ENCODE measurements at places on chromosomes 12 and 14.
A peak's percentile ranks its signal among the peaks of the same experiment; 100 is the strongest.

- DNase-seq, result no peak
Observed at GRCh38 chr12:68785358-68785757, 22.6 kb upstream of the MDM2 start.

GRCh38 chr12:65962036-65962430 lies 137.8 kb downstream of the HMGA2 start:
- no peak for DNase-seq

DNA sequence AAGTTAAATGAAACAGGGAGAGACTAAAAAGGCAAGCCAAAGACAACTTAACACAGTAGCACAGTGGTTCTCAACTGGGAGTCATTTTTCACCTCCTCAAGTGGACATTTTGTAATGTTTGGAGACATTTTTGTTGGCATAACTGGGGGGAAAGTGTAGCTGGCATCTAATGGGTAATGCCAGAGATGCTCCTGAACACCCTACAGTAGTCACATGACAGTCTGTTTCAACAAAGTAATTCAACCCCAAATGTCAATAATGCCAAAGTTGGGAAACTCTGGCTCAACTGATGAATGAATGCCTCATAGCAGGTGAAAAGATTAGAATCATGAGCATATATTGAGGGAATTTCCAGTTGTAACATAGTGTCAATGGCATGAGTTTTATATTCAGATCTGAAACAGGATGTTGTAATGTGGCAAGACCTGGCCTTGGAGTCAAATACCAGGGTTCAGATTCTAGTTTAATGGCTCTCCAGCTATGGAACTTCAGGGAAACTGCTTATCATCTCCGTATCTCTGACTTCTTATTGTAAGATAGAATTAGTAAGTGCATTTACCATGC lies 2.4 kb upstream of the OR4K5 start:
- no peak for DNase-seq

DNA sequence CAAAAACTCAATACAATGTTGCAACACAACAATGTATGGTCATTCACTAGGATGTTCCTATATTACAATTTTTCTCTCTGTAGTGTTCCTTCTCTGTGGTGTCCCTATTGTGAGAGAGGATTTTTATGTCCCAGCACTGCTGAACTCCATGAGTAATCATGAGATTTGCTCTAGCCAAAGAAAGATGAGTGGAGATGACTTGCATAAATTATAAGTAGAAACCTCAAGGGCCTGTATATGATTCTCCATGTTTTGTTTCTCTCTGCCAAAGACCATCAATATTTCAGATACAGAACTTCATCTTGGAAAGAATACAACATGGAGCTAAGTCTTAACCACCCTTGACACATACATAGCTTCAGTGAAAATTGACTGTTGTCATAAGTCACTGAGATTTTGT lies 579.1 kb downstream of the TMTC2 start:
- no peak for DNase-seq

DNA sequence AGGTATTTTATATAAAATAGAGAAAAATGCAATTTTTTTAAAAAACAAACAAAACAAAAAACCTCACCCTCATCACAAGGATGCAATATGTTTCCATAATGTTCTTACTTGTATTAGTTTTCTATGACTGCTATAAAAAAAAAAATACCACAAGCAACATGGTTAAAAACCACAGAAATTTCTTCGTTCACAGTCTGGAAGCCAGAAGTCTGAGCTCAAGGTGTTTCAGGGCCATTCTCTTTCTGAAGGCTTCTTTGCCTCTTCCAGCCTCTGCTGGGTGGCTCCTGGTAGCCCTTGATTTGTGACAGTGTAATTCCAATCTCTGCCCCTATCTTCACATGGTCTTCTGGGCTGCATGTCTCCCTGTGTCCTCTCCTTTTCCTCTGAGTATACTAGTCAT lies 21.5 kb upstream of the SSTR1 start:
- no peak for DNase-seq

GRCh38 chr14:60722357-60723115 lies 1.6 kb downstream of the SIX4 start:
- DNase-seq, result peak; percentile 63

GRCh38 chr14:98959958-98960616 lies 311.9 kb downstream of the BCL11B start:
- DNase-seq, result peak; percentile 25

- no peak for DNase-seq
Observed at GRCh38 chr12:124979568-124979967, 9.4 kb downstream of the DHX37 start.

DNA sequence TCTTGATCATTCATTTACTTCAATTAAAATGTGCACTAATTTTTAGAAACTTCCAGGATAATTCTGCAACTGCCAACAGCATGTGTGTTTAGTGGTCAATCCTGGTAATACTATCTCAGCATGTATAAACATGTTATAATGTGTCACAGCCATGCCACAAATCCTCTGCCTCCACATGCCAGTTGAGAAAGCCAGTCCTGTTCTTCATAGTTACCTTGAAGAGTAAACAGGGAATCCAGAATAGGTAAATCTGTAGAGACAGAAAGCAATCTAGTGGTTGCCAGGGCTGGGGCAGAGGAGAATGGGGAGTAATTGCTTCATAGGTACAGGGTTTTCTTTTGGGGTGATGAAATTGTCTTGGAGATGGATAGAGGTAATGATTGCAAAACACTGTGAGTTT lies 85.9 kb downstream of the ARMH4 start:
- no peak for DNase-seq

GRCh38 chr12:57479043-57479375 lies 657 bp downstream of the ARHGAP9 start:
- no peak for DNase-seq

- DNase-seq, result no peak
Observed at GRCh38 chr12:89523843-89524540, 604 bp downstream of the GALNT4 start.

- no peak for DNase-seq
Observed at GRCh38 chr14:21350539-21350938, 33.3 kb downstream of the SUPT16H start.

DNA sequence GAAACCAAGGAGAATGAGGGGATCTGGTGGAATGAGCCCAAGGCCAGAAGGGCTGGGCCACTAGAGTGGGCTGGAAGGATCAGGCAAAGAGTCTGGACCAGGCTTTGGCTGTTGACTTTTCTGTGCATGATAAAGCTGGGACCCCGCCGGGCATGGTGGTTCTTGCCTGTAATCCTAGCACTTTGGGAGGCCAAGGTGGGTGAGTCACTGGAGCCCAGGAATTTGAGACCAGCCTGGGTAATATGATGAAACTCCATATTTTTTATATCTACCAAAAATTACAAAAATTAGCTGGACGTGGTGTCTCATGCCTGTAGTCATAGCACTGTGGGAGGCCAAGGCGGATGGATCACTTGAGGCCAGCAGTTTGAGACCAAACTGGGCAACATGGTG lies 393 bp upstream of the KLHL33 start:
- DNase-seq, result no peak

DNA sequence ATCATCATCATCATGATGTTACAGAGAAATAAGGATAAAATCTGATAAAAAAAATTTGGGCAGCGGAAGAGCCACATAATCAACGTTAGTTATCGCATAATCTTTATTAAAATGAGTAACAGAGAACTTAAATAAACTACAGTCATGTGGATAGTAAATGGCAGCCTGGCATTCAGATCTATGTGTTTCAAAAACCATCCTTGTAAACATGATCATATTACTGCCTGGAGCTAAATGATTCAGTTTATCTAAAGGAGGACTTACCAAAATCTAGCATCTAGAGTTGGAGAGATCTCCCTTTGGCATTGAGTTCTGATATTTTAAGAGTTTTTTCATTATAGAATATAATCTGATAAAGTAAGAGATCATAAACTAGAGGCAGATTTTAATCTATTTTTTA lies 200.1 kb upstream of the MGAT4C start:
- DNase-seq, result no peak

DNA sequence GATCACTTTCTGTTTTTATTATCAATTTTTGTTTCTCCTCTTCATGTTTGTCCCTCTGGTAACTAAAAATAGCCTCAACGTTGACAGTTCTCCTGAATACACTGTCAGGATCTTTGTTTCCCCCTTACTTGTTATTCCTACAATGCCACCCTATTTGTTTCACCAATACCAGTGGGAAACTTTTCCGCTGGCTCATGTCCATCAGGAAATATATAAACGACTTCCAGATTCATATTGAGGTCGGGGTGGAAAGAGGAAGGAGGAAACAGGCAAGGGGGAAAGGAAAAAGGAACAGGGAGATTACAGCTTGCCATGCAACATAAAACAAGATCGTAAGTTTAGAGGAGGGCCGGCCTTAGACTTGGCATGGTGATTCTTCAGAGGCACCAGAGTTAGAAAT lies 61.7 kb downstream of the BTBD7 start:
- DNase-seq, result no peak

DNA sequence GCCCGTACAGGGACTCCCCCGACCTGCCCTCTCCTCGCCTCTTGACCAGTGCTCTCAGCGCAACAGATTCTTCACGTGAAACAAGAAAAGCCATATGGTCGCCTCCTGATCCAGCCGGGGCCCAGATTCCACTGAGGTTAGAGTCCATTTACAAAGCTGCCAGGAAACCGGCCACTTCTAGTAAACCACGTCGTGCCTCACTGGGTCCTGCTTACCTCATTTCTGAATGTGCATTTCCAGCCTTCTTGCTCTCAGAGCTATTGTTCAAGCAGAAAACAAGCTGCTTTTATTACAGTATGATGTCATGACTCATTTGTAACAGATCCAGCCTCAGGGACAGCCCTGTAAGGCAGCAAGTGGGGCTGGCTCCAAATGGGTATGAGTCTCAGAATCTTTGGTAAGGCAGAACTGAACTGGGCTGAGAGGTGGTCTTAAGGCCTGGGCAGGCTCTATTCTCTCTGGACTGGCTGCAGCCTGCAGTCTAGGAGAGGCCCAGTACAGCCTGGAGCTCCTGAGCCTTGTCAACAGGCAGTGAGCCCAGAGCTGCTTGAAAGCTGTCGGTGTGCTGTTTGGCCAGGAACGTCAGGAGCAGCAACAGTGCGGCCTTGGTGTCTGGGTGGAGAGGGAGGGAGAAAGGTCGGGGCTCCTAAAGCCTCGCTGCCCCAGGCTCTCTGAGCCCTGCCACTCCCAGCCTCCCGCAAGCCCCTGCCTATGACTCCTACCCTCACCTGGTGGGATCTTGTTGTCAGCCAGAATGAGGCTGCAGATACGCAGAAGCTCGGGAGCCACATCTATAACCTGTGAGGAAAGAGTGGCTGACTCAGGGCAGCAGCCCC lies 8.3 kb downstream of the REC8 start:
- DNase-seq, result no peak

DNA sequence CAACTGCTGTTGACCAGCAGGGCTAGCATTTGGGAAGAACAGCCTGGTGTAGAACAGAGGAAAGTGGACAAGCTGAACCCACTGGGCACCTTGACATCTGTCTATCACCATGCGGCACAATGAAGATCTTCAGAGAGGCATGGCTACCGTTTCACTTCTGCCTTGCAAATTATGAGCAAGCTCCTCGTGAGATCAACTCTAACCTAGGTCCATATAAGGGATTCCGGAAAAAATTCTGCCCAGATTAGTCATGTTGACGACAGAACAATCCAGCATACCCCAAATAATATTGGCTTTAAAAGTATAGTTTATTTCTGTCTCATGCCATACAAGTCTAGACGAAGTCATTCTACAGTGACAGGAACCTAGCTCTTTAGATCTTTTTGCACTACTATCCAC lies 91.6 kb upstream of the ATF7IP start:
- no peak for DNase-seq

- no peak for DNase-seq
Observed at GRCh38 chr12:60693019-60693626, 1097.3 kb downstream of the SLC16A7 start.

DNA sequence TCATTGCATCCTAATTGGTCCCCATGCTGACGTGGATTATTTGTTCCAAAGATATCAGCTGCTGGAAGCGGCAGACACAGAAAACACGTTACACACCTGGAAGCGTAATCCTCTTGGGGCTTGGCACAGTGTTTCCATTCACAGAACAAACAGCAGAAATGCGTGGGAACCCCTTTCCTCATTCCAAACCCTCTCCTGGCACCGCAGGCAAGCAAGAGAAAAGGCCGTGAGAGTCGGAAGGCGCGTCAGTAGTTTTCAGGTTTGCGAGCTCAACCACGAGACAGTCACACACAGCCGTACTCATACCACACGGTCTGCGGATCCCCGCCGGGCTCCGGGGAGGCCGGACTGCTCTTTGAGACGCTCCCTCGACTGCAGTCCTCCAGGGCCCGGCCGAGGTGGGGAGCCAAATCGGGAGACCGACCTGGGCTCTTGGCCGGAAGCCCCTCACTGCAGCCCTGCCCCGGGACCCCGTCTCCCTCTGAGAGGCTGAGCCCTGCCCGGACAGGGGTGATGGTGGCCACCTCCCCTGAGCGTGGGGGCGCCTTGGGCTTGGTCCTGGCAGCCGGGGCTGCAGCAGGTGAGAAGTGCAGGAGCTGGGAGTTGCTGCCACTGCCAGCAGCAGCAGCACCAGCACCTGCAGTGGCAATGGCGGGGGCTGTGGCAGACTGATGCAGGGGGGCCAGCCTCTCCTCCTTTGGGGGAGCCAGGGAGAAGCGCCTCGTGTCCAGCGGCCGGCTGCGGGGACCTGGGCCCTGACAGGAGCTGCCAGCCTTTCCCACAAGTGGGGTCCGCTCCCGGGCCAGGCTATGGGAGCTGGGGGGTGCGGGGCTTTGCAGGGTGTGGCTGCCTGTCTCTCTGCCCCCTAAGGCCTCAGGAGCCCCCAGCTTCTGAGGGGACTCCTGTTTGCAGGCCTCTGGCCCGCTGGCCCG lies 28.1 kb upstream of the GPR68 start:
- DNase-seq, result no peak
